ENCODE measurements at places on chromosomes 1 and 21. TPM values are rescaled to one million over a fixed set of nuclear protein-coding genes. Genes with fewer than 3 reads are reported as not detected.

LYSMD1 gene
- total RNA-seq, result 6.3 TPM

ERVH48-1 gene
- total RNA-seq, result 26.6 TPM

GRCh38 chr1:181081395-181081794 is 7.1 kb upstream of the IER5 start:
- no peak for DNase-seq

- no peak for DNase-seq
Measured at GRCh38 chr1:197660389-197660788, 114.9 kb downstream of the DENND1B start.

RCAN3 gene
- 16.9 TPM for total RNA-seq

DNA sequence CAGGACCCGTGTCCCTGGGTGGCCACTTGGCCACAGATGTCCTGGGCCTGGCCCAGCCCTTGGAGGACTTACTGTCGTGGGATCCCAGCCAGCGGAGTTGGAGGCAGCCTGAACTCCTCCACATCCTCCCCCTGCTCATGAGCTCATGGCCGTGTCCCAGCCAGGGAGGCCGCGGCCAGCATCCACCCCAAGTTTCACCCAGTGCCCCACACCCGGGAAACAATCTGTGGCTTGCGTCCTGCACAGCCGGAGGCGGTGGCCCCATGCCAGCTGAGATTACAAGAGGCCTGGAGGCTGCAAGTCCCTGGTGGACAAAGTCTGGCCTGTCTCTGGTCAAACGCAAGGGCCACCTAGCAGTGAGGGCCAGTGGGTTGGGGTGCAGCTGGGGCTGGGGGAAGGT is 27.5 kb upstream of the TMEM52 start:
- no peak for DNase-seq

DNA sequence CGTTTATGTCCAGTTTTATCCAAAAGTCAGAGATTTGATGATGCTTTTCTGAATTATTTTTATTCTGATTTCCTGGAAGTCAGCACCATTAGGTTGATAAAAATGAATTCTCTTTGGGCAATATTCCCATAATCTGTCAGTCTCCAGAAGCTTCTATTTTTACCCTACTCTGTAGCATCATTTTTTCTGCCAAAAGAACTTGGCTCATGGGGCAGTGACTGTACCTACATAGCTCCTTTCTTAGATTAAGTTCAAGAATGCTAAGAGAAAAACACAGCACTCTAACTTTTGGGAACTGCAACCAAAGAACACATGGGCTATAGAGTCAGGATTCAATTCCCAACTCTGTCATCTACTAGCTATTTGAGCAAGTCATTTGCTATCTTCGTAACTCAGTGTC is 152.9 kb downstream of the BARHL2 start:
- DNase-seq, result no peak

MTARC2 gene
- 12.5 TPM for total RNA-seq

IGSF3 gene
- 32.4 TPM for total RNA-seq

DPH5 gene
- 65.5 TPM for total RNA-seq

RBP7 gene
- 3.2 TPM for total RNA-seq

DNA sequence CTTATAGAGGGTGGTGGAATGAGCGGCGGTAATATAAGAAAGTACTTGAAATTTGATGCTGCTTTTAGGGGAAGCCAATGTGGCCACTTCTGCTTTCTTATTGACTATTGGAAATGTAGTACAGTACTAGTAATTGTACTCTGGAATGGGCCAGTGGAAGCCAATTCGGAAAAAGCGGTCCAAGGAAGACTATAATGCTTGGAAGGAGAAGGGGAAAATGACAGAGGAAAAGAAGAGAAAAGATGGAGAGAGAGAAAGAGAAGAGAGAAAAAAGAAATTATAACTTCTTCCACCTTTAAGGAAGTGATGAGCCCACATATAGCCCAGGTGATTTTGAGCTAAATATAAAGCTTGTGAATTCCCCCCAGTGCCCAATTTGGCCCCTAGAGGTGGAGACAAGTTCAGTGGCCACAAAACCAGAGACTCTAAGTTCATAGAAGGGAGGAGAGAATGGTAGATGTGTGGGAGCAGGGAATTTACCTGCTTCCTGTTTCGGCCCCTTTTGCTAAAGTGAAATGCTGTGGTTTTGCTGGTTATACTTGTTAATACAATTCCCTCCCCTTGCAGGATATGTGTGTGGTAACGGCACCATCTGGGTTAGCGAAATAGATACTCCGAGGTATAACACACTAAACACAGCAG is 35.7 kb upstream of the DUSP10 start:
- no peak for DNase-seq

DNA sequence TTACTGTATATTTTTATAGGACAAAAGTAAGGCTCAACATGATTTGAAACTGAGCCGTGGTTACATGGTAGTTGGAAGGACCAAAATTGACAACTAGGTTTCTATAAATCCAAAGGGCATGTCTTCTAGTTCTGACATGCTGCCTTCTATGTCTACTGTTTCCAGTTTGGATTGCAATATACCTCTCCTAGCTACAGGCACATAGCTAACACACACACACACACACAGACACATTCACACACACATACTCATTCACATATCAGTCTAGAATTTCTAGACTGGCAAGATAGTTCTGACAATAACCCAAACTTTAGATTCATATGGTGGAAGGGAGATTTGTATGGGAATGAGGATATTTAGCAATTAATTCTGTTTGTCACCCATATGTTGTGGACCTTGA is 544.8 kb upstream of the CAMK1G start:
- no peak for DNase-seq

GRCh38 chr1:21930080-21930571 is 7.0 kb downstream of the HSPG2 start:
- no peak for DNase-seq

DNA sequence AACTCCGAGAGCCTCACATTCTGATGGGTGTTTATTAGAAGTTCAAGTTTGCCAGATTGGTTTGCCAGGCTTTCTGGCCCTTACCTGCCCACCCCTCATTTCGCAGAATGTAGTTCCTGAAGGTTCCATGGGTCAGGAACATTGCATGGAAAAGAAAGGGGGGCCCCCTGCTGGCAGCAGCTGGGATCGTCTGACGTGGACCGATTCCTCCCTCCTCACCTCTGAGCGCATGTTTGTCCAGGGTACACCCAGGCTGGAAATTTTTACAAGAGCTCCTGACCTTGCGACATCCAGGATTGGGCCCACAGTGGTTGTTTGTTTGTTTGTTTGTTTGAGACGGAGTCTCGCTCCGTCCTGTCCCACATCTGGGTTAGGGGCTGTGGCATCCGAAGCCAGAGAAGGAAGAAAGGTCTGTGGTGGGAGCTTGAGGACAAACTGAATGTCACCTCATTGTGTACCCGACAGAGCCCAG is 126.0 kb upstream of the TMEM51 start:
- DNase-seq, result peak; percentile 87

PLA2G5 gene
- not detected for total RNA-seq

GRCh38 chr1:167268347-167268787 is 47.7 kb downstream of the POU2F1 start:
- no peak for DNase-seq

DNA sequence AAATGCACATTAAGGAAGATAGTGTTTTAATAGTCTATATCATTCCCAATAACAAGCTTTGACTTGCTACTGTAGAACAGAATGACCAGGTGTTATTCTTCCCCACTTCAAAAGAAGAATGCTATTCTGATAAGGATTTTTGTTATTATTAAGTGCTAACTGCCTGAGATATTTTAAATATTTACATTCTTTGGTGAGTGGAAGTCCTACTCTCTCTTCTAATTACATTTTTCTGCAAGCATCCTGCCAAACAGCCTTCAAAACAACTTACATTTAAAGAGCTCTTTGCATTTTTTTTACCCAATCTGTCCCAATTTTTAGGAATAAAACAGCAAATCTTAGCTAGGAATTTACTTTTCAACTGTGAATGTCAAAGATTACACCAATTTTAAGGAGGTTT is 23.5 kb upstream of the SYDE2 start:
- DNase-seq, result no peak

DNA sequence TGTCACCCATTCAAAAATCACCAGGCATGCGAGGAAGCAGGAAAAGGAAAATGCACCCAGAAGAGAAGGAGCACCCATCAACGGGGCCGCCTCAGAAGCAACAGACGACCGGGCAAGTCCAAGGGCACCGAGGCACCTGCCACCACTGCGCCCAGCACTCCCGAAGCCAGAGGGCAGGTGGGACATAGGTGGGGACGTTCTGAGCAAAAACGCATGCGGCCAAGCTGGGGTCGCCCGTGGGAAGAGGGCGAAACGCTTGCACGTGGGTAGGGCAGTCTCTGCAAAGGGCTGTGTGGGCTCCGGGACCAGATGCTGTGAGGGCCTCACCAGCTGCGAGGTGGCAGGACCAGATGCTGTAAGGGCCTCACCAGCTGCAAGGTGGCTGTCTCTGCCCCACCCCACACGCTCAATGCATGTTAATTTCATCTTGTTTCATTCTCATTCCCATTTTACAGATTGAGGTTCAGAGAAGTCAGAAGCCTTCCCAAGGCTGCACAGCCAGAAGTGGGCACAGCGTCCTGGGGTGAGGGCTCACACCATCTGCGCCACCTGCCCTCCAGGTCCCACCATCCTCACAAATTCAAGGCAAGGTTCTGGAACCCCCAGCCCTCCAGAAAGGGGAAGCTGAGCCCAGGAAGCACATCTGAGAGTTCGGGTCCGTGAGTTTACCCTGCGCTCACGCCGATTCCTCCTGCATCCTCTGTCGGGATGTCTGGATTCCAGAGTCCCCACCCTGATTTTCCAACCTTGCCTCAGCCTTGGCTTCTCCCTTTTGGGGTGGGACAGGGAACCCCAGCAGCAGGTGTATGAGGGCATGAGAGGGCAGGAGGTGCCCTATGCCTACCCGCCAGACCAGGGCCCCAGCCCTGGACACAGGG is 8.2 kb upstream of the SAMD11 start:
- DNase-seq, result no peak

DNA sequence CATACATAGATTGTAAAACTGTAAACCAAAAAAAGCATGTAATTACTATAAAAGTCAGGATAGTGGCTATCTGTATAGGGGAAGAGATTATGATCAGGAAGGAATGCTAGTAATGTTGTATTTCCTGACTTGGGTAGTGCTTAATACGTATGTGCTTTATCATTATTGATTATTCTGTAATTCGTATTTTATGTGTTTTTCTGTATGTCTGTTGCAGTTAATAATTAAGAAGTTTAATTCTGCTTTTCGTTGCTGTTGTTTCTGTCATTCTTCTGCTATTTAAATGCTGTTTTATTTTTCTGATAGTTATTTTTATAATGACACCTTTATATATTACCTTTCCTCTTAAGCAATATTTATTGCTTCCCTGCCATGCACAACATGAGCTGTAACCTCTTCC is 29.3 kb upstream of the TRIM33 start:
- no peak for DNase-seq

DNA sequence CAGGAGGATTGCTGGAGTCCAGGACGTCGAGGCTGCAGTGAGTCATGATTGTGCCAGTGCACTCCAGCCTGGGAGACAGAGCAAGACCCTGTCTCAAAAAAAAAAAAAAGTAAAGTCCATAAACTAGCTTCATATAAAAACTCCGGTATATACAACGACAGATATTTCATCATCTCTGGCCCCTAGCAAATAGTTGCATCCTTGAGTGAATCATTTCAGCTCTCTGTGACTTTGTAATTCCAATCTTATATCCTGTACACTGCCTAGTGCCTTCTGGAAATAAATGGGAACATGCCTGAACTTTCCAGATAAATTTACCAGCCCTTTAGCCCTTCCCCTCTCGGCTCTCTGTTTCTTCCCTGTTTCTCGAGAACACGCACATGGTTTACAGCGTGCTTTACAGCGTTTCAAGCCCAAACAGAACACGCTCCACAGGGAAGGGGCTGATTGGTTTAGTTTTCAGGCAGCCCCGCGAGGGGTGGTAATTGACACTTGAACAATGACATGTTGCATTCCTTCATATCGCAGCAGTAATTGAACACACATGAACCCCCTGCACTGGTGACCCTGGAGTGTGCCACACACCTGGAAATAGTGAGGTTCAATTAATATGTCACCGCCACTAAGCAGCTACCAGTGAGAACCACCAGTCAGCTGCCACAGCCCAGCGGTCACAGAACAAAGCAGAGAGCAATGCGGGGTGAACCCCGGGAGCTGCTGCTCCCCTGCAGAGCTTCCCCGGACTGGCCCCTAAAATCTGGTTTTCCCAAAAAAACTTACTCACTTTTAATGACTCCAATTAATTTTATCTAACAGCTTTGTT is 35.7 kb upstream of the SIM2 start:
- no peak for DNase-seq

DNA sequence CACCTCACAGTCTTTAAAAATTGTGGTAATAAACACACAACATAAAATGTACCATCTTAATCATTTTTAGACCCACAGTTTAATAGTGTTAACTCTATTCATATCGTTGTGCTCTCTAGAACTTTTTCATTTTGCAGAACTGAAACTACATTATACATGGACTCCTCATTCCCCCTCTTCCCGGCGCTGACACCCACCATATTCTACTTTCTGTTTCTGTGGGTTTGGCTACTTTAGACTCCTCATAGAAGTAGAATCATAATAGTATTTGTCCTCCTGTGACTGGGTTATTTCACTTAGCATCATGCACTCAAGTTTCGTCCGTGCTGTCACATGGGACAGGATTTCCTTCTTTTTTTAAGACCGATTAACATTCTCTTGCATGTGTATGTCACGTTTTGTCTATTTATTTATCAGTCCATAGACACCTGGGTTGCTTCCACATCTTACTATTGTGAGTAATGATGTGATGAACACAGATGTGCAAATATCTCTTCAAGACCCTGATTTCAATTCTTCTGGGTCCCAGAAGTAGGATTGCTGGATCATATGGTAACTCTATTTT is 62.9 kb upstream of the TMPRSS2 start:
- no peak for DNase-seq

DNA sequence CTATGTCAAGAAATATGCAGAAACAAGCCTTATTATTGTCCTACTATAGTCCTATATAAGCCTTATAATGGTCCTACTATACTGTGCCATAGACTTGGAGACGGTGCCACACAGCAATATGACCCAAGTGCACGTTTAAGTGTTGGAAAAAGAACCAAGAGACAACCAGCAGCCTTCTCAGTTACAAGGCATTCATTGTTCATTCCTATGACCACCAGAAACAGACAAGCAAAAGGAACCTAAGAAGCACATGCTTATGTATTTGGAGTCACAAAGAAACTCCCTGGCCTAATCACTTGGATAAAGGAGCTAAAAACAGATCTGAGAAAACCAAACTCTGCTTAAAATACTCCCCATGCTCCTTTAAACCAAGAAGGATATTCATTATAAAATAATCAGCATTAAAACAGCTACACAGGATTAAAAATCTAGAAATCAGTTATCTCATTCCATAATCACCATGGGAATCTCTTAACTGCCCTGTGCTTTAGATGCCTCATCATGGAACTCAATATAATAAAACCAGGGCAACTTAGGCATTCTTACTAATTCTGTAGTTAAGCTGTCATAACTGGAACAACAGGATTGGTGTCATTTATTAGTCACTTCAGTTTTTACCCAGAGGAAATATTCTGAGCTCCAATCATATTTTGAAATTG is 7.0 kb downstream of the COLGALT2 start:
- DNase-seq, result no peak

DNA sequence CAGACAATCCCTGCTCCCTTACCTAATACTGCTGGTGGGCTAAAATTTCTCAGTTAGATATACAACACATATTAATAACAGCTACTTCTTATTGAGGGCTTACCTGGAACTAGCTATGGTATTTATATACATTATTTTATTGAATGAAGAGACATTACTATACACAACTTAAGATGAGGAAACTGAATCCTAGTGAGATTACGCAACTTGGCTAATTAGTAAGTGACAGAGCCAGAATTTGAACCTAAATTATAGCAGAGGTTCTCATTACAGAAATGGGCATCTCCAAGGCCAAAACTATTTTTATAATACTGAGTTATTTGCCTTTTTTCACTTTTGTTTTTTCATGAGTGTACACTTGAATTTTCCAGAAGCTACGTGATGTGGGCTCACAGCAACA is 44.5 kb upstream of the SMYD2 start:
- DNase-seq, result no peak

ATAD3C gene
- 0.94 TPM for total RNA-seq
